ENCODE measurements at places on chromosomes 12 and 14.

- DNase-seq, result no peak
These were observed 43.8 kb downstream of the SLC35F4 start for GRCh38 chr14:57822081-57822480.

DNA sequence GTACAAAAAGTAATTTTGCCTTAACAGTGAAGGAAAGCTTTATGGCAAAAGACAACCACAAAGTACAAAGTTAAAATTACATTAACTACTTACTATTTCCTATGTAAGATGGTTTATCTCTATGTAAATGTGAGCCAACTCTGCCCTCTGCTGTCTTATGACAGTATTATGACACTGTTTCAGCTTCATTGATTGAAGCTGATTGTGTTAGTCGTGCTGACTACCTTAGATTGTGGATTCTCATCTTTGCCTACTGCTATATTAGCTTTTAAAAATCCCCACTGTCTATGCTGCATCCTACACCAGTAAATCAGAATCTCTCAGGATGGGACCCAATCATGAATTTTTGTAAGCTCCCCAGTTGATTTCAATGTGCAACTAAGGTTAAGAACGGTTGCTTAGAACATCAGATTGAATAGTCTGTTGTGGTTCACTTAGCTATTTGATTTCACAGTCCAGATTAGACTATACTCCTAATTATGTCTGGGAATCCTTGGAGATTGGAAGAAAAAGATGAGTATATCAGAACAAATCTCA lies 12.2 kb upstream of the SPTB start:
- peak; percentile 80 for DNase-seq

- no peak for DNase-seq
These were observed 63.9 kb downstream of the IPO8 start for GRCh38 chr12:30631740-30632139.

DNA sequence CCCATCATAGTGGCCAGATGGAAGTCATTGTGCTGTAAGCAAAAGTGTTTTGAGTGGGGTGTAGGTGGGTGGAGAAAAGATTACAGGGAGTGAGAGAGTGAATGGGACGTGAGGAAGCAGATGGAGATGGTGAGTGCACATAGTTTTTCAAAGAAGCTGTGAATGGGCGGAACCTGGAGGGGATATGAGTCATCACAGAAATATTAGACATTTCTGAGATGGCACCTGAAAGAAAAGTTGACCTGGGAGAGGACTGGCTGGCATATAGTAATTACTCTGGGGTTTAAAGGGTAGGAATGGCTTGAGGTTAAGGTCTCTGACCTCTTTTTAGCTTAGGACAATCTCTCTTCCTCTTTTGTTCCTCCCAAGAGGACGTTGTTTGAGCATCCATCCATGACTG lies 50.5 kb downstream of the ANO4 start:
- no peak for DNase-seq

DNA sequence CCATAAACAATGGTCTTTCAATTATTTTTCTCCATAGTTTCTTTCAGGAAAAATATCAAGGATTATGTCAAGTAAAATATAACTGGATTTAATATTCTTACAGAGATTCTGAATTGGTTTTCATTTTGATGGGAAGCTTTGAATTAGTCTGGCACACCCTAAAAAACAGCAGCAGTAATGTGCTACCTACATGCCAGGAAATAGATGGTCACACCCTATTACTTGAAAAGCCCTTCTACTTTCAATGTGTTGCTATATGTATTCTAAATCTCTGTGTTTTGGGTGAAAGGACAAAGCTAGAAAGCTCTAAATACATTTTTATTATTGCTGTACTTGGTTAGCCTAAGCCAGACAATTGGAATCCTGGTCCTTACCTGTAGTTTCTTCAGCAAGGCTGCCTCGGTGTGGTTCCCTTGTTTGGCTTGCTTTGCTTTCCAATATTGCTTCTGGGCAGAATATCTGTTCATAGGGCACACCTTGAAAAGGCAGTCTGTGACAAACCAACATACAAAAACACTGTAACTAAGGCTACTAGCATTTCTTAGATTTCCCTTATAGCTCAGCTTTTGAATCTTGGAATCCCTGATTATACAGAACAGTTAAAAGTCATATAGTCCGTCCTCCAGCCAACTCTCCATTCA lies 107.6 kb downstream of the ITPR2 start:
- DNase-seq, result no peak

- no peak for DNase-seq
These were observed 370.0 kb downstream of the EGLN3 start for GRCh38 chr14:33580841-33581240.

DNA sequence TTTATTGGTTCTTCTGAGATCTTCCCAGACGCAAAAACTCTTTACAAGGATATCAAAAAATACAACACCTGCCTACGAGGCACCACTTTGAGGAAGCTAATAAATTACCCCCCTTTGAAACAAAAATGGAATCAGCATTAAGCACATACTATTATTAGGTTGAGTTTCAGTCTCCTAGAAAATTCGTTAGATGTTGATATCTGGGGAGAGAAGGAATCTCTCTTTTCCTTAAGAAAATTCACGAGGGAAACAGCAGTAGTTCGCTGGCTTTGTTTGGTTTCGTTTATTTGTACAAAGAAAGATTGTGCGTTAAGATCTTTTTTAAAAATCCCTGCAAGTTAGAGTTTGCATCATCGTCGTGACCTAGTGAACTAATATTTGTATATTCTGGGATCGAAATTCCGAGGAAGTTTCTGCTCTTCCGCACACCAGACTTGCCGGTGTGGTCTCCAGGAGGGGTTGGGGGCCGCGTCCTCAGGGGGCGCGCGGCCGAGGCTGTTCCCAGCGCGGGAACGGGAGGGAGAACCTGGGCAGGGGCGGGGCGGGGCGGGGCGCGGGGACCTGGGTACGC lies 12.1 kb downstream of the NKX2-1 start:
- no peak for DNase-seq

GRCh38 chr14:33792009-33792719 lies 158.7 kb downstream of the EGLN3 start:
- DNase-seq, result no peak

- peak; percentile 68 for DNase-seq
These were observed 1.6 kb upstream of the PRPH start for GRCh38 chr12:49293056-49293956.

DNA sequence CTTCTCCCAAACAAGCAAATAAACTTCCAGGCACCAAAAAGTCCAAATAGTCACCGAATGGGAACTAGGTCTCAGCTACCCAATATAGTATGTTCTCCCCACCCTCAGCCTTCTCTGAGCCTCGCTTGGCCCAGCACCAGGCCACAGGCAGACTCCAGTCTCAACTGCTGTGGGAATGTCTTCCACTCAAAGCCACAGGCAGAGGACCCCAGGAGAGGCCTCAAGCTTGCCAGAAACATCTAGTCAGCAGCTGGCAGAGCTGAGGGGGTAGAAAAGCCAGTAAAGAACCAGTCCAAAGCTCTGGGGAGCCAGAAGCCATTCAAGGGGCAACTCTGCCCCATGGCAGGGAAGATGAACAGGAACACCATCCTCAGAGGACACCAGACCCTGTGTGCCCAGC lies 41.8 kb downstream of the FMNL3 start:
- DNase-seq, result no peak

DNA sequence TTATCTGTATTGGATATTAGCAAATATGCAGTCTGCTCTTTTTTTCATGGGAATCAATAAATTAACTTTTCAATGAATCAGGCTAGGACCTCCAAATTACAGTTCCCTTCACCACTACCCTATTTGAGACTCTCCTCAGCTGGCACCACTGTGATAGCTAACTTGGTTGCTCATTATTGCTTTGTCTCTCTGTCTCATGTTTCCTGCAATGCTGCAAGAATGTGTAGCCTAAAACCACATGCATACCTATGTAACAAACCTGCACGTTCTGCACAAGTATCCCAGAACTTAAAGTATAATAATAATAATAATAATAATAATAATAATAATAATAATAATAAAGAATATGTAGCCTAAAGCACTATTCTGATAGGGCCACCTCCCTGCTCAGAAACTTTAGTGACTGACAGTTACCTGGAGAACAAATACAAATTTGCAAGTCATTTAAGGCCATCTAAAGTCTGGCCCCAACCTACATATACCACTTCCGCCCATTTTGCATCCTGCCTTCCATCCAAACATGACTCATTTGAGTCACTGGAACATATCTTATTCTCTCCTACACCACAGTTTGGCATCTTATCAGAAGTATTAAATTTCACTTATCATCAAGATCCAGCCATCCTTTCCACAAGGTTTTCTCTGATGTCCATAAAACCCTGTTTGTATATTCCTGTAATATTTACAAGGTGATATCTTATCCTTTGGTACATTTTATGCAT lies 215.1 kb downstream of the LRRK2 start:
- no peak for DNase-seq

DNA sequence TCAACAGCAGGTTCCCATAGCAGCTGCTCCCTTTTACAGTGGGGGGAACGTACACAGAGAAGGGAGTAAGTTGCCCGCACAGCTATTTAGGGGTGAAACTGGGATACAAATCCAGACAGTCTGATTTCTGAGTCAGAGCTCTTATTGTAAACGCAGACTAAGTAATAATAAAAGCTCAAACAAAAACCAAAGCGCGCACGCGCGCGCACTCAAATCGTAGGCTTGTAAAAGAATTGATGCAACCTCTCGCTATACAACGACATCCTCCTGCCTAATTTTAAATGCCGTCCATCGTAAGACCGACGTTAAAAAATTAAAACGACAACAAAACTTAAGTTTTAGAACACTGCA lies 747 bp upstream of the DACT1 start:
- peak; percentile 95 for DNase-seq

DNA sequence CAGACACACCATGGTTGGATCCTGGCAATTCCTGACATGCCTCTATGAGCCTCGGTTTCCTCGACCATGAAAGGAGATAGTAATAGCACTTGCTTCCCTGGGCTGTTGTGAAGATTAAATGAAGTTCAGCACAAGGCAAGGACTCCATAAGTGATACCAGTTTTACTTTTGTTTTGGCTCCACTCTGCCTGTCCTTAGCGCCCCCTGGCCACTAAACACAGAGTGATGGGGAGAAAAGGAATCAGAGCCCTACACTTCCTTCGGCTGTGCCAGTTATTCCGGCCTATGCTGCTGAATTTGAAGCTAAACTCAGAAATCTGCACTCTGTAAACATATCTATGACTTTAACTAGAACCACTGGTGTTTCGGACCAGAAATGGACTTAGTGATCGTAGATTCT lies 173.8 kb downstream of the C12orf75 start:
- DNase-seq, result no peak

- DNase-seq, result no peak
These were observed 5.7 kb downstream of the PITPNM2 start for GRCh38 chr12:123145211-123145610.

Data from fibroblast of the aortic adventitia (primary cell).